ENCODE measurements at places on chromosomes 13 and 19.

DNA sequence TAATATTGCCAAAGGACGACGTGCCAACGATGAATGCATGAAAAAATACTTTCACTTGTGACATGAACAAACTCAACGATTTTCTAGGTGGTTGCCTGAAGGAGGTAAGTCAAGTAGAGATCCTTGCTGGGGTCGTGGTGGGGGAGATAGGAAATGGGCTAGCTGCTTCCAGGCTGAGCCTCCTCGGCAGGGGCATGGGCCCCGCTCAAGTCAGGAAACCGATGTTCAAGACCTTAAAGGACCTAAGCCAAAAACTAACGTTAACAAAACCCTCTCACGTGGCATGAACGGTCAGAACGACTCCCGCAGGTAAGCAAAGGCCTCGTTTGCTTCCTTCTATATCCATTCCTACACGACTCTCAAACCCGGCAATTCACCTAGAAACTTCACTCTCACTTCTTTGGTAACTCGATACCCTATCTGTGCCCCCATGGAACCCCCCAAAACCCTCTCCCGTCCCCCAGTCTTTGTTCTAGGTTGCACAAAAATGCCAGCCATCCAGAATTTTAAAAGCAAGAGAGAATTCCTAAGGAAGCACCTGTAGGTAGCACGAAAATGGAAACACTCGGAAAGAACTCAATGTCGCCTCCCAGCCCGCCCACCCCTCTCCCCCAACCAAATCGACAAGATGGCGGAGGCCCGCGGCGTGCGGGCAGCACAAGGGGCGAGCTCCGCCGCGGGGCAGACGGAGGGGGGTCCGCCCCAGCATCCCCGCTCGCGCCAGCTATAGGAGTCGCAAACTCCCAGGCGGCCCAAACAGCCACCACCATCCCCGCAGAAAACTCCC is 13.6 kb downstream of the ACP4 start:
- peak; percentile 18 for DNase-seq

- no peak for DNase-seq
Measured at GRCh38 chr19:5397804-5398692, 57.2 kb upstream of the ZNRF4 start.

- no peak for DNase-seq
Measured at GRCh38 chr19:6573350-6573749, 17.6 kb downstream of the CD70 start.

DNA sequence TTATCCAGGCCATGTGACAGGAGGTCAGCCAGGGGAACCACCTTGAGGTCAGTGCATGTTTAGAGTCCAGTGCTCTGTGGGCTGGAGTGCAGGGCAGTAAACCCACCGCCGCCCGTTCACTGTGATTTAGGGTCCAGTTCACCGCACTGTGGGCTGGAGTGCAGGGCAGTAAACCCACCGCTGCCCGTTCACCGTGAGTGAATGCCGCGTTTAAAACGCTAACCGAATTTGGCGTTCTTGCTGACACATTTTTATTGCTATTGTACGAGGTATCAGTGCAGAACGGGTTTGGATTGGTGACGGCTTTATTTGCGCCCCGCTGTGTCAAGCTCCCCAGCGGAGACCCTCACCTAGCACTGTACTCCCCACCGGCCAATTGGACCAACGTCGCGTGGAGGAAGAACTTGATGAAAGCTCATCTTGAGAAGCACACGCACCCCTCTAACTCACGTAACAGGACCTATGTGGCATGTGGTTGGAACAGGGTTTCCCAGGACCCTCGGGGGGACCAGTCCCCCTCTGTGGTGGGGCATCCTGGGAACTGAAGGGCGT is 27.9 kb downstream of the C13orf46 start:
- no peak for DNase-seq

- no peak for DNase-seq
Measured at GRCh38 chr19:11033251-11033650, 56.0 kb upstream of the LDLR start.

DNA sequence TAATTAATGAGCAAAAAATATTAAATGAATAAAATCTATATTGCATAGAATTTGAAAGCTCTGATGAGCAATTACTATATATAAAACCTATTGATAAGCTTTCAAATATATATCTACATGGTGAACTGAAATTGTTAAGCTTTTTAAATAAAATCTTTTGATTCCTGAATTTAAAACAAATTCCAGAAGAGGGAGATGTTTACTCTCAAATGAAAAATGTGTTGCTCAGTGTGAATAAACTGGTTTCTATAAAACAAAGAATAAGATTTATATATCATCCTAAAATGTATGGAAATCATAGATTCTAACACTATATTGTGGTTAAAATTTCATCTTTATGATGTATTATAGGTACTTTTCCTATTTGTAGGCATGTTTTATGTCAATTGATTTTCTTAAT is 171.5 kb upstream of the SLITRK6 start:
- no peak for DNase-seq

DNA sequence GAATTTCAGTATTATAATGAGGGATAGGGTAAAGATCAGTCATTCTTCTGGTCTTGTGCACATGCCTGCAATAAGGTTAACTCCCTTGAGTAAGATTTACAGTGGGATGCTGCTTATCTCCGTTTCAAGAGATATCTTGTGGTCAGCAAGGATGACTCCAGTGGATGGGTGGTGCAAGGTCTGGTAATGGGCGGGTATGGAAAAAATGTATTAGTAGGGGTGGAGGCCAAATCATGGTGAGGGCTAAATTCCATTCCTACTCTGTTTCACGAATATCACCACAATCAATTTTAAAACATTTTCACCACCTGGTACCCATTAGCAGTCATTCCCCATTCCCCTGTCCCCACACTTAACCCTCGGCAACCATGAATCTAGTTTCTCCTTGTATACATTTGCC is 40.6 kb downstream of the CCDC122 start:
- DNase-seq = no peak

- no peak for DNase-seq
Measured at GRCh38 chr19:31693131-31693932, 344.1 kb upstream of the TSHZ3 start.

DNA sequence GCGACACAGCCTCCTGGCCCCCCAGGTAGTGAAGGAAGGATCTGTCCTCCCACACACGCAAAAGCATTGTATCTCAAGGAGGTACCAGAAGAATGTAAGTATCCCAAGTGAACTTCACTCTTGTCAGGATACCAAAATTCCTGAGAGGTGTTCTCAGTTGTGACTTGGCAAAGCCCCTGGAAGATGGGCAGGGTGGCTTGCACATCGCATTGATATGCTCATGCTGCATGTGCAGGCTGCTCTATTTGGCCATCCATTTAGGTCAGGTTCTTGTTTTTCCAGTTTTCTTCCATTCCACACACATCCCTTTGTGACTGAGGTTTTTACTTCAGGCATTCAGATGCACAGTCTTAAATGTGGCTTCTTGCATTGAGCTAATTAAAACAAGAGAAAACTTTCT is 382.8 kb downstream of the FOXO1 start:
- no peak for DNase-seq

DNA sequence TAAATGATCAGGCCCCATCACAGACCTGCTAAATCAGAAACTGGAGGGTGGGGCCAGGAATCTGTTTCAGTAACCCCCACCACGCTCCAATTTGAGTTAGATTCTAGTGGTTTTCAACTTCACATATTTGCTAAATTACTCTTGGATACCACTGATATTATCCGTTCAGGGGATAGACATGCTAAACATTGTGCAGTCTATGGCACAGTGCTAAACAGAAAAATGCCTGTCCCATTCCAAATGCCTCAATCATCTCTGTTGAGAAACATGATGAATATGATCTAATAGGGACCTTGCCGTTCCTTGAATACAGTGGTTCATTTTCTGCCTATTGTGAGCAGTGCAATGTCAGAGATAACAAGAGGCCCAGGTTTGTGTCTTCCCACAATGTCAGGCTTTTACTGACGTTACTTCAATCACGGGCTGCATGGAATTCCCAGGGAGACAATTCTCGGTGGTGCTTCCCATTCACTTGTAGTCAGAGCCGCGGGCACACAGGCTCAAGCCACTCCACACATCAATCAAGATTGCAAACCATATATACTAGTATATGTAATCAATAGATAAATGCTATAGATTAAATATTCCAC is 52.7 kb downstream of the MYO16 start:
- DNase-seq = no peak

- DNase-seq = peak; percentile 54
Measured at GRCh38 chr19:343941-344624, 513 bp downstream of the MIER2 start.

DNA sequence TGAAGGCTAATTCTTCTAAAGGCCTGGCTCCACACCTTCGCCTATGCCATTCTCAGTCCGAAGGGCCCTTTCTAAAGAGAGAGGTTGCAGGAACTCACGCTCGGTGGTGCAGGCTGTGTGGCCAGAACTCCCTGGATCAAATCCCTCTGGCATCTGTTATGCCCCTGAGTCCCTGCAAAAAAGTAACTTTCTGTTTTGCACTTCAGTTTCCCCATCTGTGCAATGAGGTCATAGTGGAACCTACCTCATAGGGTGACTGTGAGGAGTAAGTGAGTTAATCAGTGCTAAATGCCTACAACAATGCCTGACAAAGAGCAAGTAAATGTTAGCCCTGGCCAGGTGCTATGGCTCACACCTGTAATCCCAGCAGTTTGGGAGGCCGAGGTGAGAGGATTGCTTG is 7.3 kb downstream of the IGSF23 start:
- no peak for DNase-seq

- no peak for DNase-seq
Measured at GRCh38 chr19:53333066-53333462, 485 bp upstream of the ZNF845 start.

- DNase-seq = no peak
Measured at GRCh38 chr13:99819967-99820366, 151.6 kb downstream of the ZIC5 start.

DNA sequence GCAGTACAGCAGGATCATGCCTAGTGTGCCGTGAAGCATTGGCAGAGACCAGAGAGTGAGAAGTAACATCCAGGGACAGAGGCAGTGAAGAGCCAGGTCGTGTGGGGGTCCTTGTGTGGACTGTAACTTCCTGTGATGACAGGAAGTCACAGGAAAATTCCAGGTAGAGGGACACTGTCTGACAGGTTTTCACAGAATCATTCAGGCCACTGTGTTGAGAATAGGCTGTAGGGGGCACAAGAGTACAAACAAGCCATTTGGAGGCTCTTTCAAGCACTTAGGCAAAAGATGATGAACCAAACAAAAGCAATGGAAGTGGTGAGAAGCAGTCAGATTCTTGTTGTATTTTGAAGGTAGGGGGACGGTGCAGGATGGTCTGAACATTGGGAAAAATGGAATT is 46.4 kb downstream of the N4BP2L1 start:
- no peak for DNase-seq

GRCh38 chr13:98032168-98032567 is 78.7 kb downstream of the IPO5 start:
- no peak for DNase-seq

DNA sequence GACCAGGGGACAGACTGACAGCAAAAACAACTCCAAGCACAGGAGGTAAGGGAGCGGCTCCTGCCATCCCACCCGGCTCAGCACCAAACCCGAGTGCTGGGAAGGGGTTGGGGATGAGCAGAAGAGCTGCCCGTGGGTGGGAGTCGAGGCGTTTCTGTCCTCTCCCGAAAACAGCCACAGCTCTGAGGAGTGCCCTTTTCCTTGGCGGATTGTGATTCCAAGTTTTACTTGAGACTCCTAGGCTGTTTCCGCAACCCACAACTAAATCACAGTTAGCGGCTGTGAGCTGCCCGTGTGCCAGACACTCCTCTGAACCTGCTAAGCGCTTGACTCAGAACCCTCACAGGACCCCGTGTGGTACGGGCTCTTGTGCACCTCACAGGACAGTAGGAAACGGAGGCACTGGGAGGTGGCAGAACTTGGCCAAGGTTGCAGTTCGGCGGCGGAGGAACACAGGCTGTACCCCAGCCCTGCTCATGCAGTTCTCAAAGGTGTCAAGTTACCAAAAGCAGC is 21.4 kb downstream of the CFAP97D2 start:
- no peak for DNase-seq

GRCh38 chr13:59472134-59472533 is 691.6 kb downstream of the DIAPH3 start:
- no peak for DNase-seq

DNA sequence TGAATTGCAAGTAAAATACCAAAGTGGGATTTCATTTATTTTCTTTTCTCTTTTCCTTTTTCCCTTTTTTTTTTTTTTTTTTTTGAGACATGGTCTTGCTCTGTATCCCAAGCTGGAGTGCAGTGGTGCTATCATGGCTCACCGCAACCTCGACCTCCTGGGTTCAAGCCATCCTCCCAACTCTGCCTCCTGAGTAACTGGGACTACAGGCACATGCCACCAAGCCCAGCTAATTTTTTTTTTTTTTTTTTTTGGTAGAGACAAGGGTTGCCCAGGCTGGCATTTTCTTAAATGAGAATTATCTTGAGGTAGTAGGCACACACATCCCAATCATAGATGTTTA is 68.5 kb upstream of the GPR183 start:
- no peak for DNase-seq

- no peak for DNase-seq
Measured at GRCh38 chr13:100491164-100491842, 97.3 kb downstream of the GGACT start.

- no peak for DNase-seq
Measured at GRCh38 chr13:99199541-99200431, 868 bp upstream of the UBAC2 start.

GRCh38 chr13:42798118-42798517 is 16.7 kb downstream of the FAM216B start:
- no peak for DNase-seq

DNA sequence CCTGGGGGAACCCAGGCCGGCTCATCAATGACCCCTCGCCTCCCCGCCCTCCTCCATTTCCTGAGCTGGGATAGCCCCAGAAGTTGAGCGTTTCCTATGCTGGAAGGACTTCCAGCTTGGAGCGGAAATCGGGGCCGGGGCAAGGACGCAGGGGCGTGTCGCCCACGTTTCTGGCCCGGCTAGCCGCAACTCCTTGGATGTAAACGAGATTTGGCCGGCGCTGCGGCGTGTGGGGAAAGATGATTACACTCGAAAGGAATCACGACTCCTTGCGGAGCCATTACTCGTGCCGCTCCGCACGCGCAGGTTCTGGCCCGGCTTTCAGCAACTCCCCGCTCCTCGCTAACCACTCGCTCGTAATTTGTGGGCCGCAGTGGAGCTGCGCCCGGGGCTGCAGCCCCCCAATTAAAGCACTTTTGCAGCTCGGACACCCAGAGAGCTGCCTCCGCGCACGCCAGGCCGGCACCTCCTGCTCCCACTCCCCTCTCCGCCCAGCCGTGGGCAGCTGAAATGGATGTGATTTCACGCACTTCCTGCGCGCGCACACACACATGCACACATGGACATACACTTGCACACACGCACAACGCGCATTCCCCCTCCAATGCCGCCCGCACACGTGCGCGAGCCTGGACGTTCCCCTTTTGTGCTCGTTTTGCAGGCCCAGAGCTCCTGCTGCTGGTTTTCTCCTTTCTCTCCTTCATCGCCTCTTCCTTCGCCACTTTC is 15.7 kb downstream of the ZIC5 start:
- DNase-seq = no peak

GRCh38 chr13:78770601-78771000 is 111.6 kb upstream of the OBI1 start:
- DNase-seq = no peak

GRCh38 chr19:55613396-55613795 is 7.9 kb downstream of the ZNF865 start:
- DNase-seq = no peak

- no peak for DNase-seq
Measured at GRCh38 chr19:16226878-16227836, 29.4 kb downstream of the AP1M1 start.
